ENCODE measurements at places on chromosomes 1 and 21.

DNA sequence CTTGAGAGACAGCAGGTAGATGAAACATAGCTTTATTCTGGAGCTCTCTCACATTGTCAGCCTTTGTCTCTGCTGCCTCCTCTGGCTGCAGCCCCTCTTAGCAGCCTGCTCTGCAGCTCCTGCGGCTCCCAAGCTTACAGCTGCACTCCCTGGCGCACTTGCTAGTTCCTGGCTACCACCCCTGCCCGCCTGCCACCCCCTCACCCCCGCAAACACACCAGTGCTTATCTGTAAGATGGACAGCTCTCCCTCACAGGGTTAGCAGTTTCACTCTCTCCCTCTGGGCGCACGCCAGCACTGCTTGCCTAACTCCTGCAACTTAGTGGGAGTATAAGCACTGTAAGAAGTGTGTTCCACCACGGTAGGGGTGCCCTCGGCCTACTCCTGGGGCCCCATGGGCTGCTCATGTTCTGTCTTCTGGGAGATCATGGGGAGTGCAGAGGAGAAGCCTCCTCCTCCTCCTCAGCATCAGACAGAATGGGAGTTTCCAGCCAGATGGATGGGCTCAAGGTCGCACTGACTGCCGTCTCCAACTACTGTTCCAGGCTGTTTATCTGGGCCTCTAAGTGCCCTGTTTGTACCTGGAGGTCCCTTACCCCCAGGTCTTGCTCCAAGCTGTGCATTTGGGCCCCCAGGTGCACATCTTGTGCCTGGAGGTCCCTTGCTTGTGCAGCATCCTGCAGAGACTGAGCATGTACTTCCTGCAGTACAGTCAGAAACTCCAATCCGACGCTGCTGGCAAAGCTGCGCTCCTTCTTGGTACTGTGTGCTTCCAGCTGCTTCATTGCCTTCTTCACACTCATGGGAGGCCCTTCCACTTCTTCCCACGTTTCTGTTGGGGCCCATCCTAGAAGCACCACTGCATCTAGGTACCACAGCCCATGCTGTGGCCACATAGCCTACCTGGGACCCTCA, 1388.1 kb downstream of the AMY1C start:
- no peak for DNase-seq

- DNase-seq: no peak
These were observed 132.2 kb downstream of the LRRC53 start for GRCh38 chr1:74380252-74380651.

DNA sequence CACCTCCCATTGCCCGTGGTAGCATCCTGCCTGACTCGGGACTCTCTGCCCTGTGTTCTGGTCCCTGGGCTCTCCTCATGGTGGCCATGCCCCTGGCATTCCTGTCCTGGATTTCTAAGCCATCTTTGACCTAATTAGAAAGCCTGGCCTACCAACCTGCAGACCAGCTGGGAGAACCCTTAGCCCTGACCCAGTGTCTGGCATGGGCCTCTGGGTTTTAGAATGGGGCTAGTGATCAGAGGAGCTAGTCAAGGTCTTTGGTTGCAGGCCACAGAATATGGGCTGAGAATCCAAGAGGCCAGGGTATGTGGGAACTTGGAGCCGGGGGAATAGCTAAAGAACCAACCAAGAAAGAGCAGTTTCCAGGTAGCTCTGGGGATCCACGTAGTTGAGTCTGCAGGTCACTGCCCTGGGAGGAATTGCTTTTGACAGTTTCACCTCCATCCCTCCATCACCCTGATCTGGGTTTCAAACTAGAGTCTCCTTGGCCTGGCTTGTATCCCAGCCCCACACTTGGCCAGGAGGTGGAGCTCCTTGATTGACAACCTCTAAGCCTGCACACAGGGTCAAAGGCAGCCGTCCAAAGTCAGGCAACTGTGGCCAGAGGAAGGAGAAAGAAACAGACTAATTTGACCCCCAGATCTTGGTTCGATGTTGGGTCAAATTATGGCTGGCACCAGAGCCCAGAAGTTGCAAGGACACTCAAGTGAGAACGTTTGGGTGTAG, 54.7 kb upstream of the ABCG1 start:
- peak; percentile 52 for DNase-seq

GRCh38 chr1:182602935-182603645, 1.1 kb downstream of the RGS16 start:
- DNase-seq: no peak

DNA sequence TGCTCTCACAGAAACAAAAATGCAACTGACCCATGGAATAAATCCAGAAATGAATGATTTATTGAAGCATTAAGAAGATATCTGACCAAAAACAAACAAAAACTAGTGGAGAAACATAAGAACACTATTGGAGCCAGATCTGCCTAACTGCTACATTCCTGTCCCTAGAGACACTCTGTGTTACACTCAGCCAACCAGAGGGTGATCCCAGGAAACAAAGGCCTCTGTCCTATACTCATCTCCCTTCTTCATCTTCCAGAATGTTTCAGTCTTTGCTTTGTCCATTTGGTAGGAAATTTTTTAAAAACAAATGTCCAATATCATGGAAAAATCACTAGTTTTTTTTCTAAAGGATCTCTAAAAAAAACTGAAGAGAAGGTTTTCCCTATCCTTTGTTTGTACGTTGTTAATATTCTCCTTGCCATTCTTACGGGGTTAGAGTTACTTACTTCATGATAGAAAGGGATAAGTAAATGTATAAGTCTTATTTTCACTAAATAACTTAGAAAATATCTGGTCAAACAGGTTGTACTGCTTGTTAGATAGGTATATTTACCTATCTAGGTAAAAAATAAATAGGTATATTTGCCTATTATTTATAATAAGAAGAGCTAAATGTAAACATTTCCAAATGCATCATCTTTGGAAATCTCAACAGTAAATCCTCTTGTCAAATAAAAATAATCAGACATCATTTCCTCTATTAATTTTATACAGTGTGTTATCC, 59.1 kb downstream of the NME7 start:
- DNase-seq: no peak

GRCh38 chr1:199202331-199202730, 563.5 kb downstream of the PTPRC start:
- no peak for DNase-seq

DNA sequence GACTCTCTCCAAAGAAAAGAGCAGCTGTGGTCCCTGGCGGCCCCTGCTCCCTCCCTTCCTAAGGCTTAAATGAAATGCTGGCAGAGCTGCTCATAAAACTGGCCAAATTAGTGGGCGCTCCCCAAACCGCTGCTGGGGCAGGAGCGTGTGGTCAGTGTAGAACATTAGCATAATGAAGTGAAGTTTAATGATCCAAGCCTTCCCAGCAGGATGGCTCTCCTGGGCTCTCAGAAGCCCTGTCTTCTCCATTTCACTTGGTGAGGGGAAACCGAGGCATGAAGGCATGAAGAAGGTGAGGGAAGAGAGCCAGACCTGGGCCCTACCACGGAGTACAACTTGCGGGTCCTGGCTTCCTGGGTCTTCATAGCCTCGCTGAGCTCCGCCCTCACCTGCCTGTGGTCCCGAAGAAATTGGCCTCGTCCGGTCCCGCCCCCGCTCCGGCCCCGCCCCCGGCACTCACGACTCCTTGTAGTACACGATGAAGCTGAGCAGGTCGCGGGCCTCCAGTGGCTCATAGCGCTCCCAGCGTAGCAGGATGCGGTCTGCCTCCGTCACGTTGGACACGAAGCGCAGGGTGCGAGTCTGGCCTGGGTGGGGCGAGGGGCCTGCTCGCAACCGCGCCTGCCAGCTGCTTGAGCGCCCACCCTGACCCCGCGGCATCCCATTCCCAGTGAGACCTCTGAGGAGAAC, 10.3 kb downstream of the INSRR start:
- DNase-seq: no peak

GRCh38 chr1:202113690-202114300, 8.9 kb upstream of the GPR37L1 start:
- DNase-seq: no peak

DNA sequence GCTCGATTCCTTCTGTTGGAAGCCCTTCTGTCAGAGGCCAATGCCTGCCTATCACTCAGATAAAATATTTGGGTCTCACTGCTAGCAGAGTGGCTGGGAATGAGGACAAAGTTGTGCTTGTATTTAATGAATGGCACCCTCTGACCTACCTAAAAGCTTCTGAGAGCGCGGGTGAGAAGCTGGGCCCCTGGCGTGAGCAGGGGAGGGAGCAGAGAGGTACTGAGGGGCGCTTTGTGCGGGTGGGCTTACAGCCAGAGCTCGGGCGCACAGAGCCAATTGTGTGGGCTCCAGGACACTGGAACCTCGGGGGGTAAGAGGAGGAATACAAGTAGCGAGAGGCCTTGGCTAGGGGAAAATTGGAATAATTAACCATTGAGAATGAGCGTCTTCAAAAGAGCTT, 32.3 kb downstream of the PCAT6 start:
- DNase-seq: no peak

DNA sequence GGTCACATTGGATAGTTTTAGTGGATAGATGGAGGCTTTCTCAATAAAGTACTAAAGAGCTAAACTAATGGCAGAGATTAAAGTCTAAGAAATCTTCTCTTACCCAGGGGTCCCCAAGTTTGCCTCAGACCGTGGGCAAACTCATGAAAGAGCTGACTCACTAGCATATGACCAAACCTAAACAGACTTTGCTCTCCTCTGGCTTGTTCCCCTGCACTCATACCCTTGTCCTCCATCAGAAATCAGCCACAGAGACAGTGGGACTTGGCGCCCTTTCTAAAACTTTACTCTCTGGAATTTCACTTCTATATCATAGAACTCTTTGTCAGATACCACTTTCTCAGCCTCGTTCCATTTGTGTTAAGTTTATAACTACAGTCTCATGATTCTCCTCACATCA, 17.0 kb upstream of the HSD3B2 start:
- no peak for DNase-seq

- DNase-seq: no peak
These were observed 6.4 kb upstream of the GBP5 start for GRCh38 chr1:89279011-89279466.

GRCh38 chr21:25640943-25641292, 1.9 kb downstream of the JAM2 start:
- DNase-seq: no peak

- no peak for DNase-seq
These were observed 502.9 kb downstream of the PTPRU start for GRCh38 chr1:29739176-29739575.

GRCh38 chr1:150093805-150094204, 26.2 kb downstream of the VPS45 start:
- DNase-seq: no peak

DNA sequence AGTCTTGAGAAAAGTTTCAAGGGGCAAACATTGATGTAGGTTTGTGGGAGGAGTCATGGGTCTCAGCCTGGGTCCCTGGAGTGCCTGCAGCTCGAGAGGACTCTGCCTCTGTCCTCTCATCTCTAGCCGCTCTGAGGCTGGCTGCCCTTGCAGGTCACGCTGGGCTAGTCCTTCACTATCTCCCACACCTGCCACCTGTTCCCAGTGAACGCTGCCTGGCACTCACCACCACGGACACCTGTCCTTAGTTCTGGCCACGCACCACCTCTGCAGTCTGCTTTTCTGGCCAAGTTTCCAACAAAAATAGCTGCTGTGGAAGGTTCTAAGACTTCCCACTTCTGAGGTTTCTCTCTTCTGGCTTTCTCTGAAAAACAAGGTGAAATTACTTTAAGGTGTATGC, 52.5 kb downstream of the SH3BGR start:
- DNase-seq: no peak

DNA sequence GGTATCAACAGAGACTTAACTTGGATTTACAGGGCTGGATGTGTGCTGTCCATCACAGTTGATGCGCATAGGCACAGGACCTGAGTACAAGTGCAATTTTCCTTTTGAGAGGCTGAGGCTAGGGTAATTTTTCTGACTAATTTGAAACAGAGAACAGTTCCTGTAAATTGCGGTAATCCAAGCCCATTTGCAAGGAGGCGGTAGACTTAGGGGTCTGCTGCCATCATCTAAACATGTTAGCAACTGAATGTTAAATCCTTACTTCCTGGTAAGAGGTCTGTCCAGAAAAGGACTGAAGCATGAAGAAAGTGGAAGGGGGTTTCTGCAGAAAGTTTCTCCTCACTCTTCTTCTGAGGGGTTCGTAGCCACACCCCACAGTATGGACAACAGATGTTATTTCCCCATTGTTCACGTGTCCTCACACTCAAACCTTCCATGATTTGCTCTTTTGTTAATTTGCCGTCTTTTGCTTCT, 23.7 kb upstream of the C1orf198 start:
- DNase-seq: no peak

GRCh38 chr1:115609021-115609420, 32.7 kb upstream of the VANGL1 start:
- no peak for DNase-seq

DNA sequence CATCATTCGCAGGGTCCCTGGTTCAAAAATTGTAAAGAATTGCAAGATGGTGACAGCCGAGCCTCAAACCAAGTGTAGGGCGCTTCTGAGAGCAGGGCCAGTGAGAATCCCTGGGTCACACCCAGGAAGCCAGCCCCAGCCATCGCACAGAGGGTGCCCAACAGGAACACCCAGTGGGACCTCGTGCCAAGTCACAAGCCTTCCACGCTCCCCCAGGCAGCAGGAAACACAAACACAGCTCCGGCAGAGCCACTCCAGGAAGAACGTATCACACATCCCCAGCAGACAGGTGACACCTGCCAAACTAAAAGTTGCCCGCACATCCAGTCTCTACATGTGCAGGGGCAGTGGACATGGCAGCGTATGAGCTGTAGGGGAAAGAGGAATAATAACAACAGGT, 20.2 kb downstream of the DHRS3 start:
- no peak for DNase-seq

DNA sequence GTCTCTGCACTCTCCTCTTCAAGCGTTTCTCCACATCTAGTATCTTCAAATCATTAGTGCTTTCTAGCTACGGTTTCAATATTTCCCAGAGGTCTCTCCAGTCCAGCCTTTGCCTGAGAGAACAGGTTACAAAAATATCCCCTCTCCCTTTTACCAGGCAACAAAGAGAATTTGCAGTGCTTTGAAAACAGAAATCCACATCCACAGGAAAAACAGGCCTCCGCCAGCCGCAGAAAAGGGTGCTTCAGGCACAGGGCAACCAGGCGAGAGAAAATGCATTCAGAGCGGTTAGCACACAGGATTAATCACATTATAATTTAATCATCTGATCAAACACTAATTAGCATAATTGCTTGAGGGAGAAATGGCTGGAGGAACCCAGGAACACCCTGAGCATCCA, 13.8 kb downstream of the DSCAM start:
- DNase-seq: no peak

DNA sequence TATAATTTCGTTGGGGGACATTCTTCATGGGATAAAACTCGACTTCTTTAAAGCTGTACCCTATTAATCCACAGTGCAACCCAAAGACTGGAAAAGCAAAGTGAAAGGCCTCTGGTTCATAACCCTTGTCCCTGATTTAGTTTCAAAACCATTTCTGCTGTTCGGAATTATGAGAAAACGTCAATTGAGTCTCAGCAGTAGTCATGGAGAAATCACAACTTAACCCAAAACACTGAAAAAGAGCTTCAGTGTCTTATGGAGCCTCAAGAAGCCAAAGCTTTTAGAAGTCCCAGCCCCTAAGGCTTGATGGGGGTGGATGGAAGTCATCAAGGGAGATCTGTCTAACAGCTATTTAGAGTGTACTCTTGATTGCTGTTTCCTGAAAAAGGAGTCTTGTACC, 73.5 kb upstream of the VCAM1 start:
- no peak for DNase-seq

All from type B pancreatic cell (in vitro differentiated cells).